Vagina (tissue), 2 donors: ENCODE measurements at places on chromosomes 4 and X. TPM values are rescaled to one million over a fixed set of nuclear protein-coding genes. Genes with fewer than 3 reads are reported as not detected.

GK gene
- total RNA-seq: 7.6 TPM

HERC5 gene
- total RNA-seq: 5.4 TPM

WDR17 gene
- 2.0 TPM for total RNA-seq

SPATA4 gene
- not detected for total RNA-seq

- no peak overlapping the region for H3K4me3 ChIP-seq
- no peak overlapping the region for H3K27ac ChIP-seq
- peaks cover 38% of the 10 kb centered on the region for H3K4me1 ChIP-seq
- DNase-seq: no peak
These were observed 80.9 kb downstream of the CLDN34 start for GRCh38 chrX:10048076-10048475.
